ENCODE measurements at places on chromosomes 6 and 20.

DNA sequence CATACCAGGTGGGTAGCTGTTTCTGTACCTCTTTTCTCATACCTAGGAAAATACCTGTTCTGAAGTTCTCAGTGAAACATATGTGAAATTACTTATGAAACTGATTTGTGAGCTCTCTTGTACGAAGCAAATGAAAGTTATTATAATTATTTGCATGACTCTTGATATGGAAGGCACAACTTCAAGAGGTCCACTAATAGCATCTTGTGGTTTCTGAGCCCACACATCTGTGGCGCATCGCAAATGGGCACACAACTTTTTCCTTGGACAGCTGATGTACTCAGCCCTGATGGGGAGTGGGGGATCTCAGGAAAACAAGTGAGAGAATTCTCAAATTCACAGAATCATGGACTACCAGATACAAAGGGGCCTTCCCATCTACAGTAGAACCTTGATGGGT, 432.3 kb downstream of the CD83 start:
- DNase-seq = no peak

DNA sequence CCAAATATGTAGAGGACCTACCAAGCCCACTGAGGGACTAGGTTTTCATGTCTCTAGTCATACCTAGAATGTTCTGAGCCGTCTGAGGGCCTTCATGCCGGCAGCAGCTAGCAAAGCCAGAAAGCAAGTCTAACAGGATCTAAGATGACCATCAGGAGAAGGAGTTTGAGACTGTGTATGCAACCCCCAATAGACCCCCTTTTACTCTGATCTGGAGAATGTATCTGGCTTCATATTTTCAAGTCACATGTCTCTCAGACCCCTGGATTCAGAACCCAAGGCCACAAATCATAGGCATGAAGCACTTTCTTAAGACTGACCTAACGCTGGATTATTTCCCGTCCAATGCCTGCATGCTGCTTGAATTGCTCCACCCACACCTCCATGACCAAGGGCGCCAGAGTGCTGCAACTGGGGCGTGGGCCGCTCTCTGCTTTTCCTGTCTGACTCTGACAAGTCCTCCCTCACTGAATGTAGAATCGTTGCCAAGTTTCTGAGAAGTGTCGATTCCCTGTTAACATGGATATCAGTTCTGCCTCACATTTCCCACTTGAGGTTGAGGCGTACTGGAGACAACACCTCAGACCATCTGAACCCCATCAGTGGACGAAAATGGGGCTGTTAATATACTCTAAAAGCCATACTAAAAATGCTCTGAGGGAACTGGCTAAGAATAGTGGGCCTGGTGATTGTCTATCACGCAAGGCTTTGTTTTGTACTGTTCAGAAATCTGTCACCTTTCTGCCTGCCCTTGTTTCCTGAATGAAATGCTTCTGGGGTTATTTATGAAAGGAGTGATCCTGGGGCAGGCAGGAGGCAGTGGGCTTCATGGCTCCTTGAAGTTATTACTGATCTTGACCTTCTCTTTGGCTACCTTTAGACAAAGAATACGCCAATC, 23.9 kb upstream of the ASXL1 start:
- no peak for DNase-seq

DNA sequence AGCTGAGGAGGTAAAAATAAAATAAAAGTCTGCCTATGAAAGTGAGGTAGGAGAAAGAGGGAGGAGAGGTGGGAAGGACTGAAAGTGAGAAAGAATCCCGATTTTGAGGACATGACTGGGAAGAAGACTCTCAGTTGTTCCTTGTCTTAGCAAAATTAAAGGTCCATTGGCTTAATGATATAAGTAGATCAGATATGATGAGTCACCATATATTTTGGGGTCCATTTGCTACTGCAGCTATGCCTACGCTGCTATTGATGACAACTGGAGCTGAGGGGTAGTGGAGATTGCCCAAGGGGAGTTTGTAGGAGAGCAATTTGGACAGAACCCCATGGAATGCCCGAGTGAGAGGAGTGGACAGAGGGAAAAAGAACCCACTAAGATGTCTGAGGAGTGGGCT, 15.1 kb upstream of the SLC22A3 start:
- DNase-seq = no peak

DNA sequence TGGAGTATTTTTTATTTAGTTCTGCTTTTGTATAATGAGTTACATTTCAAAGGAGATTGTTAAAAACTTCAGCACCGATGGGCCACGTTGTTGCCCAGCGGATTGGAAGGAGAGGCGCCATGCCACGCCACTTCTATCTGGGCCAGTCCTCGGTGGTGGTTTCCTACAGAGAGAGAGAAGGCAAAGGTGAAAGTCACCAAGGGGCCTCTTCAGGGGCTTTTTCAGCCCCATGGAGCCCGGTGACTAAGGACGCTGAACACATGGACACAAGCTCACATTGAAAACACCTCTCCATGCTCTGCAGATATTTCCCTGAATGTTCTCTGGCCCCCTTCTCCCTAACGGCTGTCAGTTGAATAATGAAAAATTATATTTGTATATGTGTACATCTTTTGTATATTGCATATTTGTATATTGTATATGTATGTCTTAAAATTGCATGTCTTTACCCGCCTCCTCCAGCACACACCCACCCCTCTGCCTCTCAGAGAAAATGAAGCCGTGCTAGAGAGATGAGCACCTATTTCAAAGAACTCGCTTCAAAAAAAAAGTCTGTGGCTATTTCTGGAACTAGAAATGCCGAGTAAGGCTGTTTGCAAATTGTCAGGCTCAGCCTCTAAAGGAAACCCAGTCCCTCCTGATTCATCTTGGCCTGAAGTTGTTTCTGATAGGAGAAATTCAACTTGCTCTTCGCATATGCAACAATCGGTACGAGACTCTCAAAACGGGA, 91.9 kb upstream of the CDH4 start:
- DNase-seq = no peak

- no peak for DNase-seq
Measured at GRCh38 chr6:142855893-142856623, 88.9 kb downstream of the HIVEP2 start.

DNA sequence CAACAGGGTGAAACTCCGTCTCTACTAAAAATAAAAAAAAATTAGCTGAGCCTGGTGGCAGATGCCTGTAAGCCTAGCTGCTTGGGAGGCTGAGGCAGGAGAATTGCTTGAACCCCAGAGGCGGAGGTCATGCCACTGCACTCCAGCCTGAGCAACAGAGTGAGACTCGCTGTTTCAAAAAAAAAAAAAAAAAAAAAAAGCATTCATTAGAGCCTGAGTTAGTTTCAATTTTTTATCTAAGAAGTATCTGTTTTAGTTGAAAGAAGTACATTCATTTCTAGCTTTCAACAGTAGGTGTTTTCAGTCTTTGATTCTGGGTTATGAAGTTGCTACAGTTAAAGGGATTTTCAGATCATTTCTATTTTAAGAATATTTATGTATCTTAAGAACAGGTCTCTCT, 42.2 kb downstream of the ZNF292 start:
- no peak for DNase-seq

DNA sequence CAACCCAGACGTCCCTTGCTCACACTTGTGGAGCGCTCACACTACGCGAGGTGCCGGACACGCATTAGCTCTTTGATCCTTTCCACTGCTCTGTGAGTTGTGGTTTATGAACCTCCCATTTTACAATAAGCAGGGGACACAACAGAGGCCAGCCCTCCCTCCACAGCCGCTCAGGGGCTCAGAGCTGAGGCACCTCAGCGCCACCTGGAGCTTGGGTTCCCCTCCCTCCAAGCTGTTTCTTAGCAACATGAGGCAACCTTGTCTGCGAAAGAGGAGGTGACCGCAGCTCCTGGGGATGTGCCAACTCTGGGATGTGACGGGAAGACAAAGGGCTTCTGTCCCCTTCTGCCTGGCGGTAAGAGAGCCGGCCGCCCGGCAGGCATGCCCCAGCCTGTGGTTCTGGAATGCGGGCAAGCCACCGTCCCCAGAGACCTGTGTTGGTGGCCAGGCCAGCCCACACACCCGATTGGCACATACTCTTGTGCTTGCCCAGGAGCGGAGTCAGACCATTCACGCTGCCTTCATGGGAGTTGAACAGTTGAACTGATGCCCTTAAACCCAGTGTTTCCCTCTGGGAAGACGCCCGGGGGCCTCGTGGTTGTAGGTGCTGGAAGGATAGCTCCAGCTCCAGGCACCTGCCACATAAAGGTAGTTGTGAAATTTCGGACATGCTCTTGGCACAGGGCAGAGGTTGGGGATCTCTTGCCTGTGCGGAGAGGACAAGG, 44.5 kb downstream of the RBM38 start:
- DNase-seq = no peak

DNA sequence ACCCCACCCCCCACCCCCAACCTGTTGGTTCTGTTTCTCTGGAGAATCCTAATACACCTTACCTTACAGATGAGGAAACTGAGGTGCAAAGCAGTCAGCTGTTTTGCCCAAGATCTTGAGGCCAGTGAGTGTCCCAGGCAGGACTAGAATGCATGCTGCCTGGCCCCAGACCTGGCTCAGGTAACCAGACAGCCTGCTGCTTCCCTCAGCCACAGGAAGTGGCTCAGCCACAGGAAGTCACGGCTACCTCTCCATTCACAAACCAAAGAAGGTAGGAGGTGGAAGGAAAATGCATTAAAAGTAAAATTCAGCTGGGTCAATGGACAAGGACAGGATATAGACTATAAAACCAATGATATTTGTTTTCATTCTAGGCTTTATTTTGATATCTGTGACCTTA, 517.6 kb downstream of the CD83 start:
- DNase-seq = no peak

- DNase-seq = no peak
Measured at GRCh38 chr6:169714178-169714577, 10.1 kb downstream of the PHF10 start.

GRCh38 chr6:84979541-84979940, 215.1 kb upstream of the TBX18 start:
- no peak for DNase-seq
